Epithelial cell of alveolus of lung (primary cell): ENCODE measurements at places on chromosomes 1 and 21. TPM values are rescaled to one million over a fixed set of nuclear protein-coding genes. Genes with fewer than 3 reads are reported as not detected.

The S100A3 gene
- 3.7 and 7.1 TPM in 2 replicates for total RNA-seq

The CACNA1E gene
- total RNA-seq, result not detected in 2 replicates

The ZBTB18 gene
- total RNA-seq, result 7.9 and 9.6 TPM in 2 replicates

The PBX1 gene
- 26.6 and 120 TPM in 2 replicates for total RNA-seq

The DISP3 gene
- 0.13 TPM in 1 of 2 replicates, not detected in the other for total RNA-seq

The RGS8 gene
- not detected in 2 replicates for total RNA-seq

The CELA2B gene
- total RNA-seq, result not detected in 2 replicates

The GLUL gene
- 202 and 210 TPM in 2 replicates for total RNA-seq

The MSH4 gene
- not detected in 2 replicates for total RNA-seq

The SLC45A3 gene
- 2.6 and 6.3 TPM in 2 replicates for total RNA-seq

The STYXL2 gene
- total RNA-seq, result 0.72 TPM in 1 of 2 replicates, not detected in the other

The ALG14 gene
- total RNA-seq, result 1.2 and 1.4 TPM in 2 replicates

The TNFSF18 gene
- total RNA-seq, result 45.8 TPM in 1 of 2 replicates, not detected in the other

The FCRL6 gene
- total RNA-seq, result not detected in 2 replicates

The GIPC2 gene
- total RNA-seq, result 0.08 and 0.52 TPM in 2 replicates

The APOBEC4 gene
- total RNA-seq, result not detected in 2 replicates

The AIRE gene
- total RNA-seq, result 0.08 TPM in 1 of 2 replicates, not detected in the other

The CASQ1 gene
- not detected in 2 replicates for total RNA-seq

The KCNJ15 gene
- total RNA-seq, result 0.88 and 4.9 TPM in 2 replicates

The TEDDM1 gene
- total RNA-seq, result not detected in 2 replicates

The KRTAP19-3 gene
- not detected in 2 replicates for total RNA-seq

The IL10 gene
- 0.56 TPM in 1 of 2 replicates, not detected in the other for total RNA-seq

The AMPD1 gene
- total RNA-seq, result not detected in 2 replicates

The HTR1D gene
- total RNA-seq, result 0.39 TPM in 1 of 2 replicates, not detected in the other

The RPE65 gene
- 0.32 TPM in 1 of 2 replicates, not detected in the other for total RNA-seq

The STUM gene
- not detected in 2 replicates for total RNA-seq

The PTCH2 gene
- total RNA-seq, result 0.13 TPM in 1 of 2 replicates, not detected in the other

The IFNLR1 gene
- 0.78 TPM in 1 of 2 replicates, not detected in the other for total RNA-seq

The CROCC gene
- total RNA-seq, result 5.3 and 11.8 TPM in 2 replicates

The SELENBP1 gene
- 27.0 and 118 TPM in 2 replicates for total RNA-seq

The OPRD1 gene
- total RNA-seq, result 0.16 TPM in 1 of 2 replicates, not detected in the other

The SPRR1B gene
- not detected in 2 replicates for total RNA-seq

The MKNK1 gene
- 8.0 and 21.6 TPM in 2 replicates for total RNA-seq

The LCA5L gene
- 1.2 and 2.4 TPM in 2 replicates for total RNA-seq
